ENCODE measurements at places on chromosomes 3 and 15.

DNA sequence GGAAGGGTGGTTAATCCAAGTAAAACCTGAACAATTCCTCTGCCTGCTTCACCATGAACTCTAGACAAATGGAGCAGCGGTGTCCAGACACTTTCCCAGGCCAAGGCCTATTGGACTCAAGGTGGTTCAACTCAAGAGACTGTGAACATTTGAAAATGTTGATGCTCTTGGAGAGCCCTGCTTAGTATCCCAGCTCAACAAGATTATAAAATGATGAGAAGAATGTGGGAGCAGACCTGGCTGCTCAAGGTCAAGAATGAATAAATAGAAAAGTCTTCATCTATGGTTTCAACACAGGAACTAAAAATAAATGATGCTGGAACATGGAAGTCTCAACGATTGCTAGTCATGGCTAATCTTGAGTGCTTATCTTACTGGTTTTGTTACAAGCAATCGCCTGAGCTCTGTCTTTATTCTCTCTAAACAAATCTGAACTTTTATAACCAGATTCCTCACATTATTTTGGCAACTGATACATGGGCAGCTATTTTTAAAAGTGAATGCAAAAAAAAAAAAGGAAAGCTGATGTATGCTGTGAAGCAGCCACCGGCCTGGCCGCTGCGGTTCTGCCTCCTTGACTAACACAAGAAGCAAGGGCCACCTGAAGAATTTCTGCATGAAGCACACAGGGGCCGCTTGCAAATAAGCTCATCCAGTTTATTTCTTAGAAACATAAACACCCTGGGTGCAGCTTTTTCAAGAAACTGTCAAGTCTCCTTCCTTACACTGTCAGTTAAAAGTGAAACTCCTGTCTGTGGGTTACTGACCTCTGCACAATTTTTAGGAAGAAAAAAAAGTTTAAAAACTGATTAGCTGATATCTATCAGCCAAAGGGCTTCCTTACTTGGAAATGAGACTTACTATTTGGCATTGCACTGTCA lies 120.1 kb upstream of the ARHGEF3 start:
- DNase-seq, result no peak

GRCh38 chr3:184306341-184306972 lies 7.4 kb downstream of the PSMD2 start:
- no peak for DNase-seq

DNA sequence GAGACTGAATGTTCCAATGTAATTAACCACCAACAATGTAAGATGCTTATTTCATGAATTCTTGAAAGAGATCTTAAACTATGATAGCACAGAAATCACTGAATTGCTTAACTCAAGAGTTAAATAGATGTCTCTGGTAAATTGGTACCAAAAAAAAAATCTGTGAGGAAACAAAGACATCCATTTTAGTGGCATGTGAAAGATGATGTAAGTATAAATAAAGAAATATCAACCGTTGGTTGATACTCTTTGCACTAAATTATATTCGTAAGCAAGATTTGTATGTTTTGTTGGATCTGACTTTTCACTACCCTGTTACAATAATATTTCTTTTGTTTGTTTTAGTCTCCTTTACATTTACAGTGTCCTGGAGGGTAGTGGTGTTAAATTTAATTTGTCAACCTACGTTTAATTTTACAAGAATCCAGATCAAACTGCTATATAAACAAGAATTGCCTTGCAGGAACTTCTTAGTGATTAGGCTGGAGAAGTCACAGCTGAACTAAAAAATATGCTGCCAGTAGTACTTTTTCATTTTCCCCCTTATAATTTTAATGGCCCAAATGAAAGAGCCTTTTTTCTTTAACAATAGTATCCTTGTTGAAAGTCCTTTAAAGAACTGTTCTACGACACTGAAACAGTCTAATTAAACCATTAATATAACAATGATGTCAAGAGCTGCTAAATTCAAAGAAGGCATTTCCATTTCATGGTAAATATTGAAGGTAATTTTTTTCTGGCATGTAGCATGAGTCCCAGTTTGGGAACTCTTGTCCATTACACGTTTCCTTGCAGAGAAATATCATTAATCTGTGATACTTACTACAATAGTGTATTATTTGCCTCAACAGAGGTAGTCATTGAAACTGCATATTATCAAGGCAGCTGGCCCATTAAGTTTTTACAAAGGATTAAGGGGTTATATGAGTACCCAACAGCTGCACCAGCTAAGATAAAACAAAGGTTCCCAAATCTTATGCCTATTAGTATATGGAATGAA lies 109.6 kb upstream of the PHLDB2 start:
- no peak for DNase-seq

- DNase-seq, result no peak
Observed at GRCh38 chr15:38024293-38025091, 90.1 kb downstream of the TMCO5A start.

- DNase-seq, result no peak
Observed at GRCh38 chr3:135532021-135532420, 433.5 kb upstream of the PPP2R3A start.

- DNase-seq, result no peak
Observed at GRCh38 chr15:53962646-53963561, 15.3 kb upstream of the UNC13C start.

GRCh38 chr15:52493968-52494367 lies 34.7 kb downstream of the MYO5A start:
- DNase-seq, result no peak

- no peak for DNase-seq
Observed at GRCh38 chr15:70493787-70494516, 269.4 kb downstream of the UACA start.

GRCh38 chr3:167209011-167209410 lies 171.1 kb downstream of the ZBBX start:
- no peak for DNase-seq

DNA sequence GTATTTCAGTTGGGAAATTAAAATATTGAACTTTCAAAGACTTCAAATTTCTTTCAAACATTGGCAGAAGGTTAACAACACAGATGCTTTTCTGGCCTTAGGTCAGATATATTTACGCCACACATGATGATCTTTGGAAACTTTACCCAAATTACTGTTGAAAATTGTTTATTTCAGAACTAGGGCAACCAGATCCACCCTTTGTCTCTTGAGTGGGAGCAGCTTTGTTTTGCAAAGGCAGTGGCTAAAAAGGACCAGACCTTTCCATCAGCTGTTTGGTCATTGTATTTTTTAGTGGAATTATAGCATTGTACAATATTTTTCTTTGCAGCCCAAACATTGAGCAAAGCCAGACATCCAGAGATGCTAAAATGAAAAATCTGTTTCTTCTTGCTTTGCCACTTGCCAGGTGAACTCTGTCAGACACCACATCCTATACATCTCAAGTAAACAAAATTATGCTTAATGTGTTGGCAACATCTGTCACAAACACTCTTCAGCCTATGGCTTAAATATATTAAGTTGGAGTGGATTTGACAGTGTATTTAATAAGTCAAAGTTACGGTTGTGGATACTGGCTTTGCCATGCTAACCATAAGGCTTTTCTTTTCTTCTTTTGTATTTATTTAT lies 651.9 kb downstream of the RBMS3 start:
- no peak for DNase-seq

DNA sequence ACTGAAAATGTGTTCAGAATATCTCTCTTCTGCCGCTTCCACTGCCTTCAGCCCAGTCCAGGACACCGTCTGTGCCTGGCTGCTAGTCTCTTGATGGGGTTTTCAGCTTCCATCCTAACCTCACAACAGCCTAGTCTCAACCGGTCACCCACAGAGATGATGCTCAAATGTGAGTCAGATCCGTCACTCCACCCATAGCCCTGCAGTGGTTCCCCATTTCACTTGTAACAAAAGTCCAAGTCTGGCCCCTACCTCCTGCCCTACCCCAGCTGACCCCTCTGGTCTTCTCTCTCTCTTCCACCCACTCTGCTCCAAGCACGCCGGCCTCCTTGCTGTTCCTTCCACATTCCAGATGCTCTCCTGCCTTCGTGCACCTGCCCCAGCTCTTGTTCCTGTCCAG lies 68.1 kb downstream of the PPARG start:
- no peak for DNase-seq

DNA sequence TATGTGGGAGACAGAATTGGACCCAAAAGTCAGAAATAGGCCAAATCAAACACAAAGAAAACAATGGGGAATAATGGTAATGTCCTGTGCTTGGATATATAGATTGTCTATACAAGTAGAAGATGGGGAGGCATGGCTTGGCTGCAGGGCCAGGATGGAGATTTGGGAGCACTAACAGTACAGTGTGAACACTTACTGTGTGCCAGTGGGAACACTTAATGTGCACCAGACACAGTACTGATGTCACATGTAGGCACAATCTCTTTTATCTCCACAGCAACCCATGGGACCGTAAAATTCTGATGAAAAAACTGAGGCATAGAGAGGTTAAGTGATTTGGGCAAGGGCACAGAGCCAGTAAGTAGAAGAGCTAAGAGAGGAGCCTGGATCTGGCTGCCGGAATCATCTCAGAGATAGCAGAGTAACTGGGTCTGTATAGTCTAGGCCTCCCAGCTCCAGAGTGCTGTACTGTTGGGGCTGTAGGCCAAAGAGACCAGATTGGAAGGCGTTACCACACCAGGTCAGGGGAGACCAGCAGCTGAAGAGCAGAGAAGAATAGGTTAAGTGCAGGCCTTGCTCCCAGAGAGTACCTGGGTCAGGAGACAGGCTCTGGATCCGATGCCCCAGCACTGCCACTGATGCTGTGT lies 63.3 kb downstream of the RLBP1 start:
- no peak for DNase-seq

DNA sequence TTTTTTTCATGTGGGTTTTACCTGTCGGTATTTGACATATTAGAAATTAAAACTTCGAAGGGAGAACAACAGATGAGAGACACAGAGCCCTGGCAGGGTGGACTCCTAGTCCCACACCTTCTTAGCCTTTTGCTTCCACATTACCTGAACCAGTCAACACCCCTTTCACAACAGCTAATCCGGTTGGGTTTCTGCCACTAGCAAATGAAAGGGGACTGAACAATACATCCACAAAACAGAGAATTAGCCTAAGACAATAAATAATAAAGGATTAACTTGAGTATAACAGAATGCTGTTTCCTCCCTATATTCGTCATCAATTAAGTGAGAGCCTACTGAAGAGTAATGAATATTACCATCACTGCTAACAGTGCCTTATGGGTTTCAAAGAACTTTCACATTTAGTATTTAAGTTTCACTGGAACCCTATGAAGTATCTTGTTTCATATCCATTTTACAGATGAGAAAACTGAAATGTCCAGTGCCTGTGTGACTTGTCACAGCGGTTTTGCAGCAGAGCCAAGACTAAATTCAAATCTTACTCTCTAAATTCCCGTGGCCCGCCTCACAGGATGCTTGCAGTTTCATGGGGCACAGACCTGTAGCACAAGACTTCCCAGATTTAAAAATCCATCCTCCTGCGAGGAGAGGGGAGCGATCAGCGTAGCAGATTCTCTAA lies 1.0 kb upstream of the RAB8B start:
- no peak for DNase-seq

DNA sequence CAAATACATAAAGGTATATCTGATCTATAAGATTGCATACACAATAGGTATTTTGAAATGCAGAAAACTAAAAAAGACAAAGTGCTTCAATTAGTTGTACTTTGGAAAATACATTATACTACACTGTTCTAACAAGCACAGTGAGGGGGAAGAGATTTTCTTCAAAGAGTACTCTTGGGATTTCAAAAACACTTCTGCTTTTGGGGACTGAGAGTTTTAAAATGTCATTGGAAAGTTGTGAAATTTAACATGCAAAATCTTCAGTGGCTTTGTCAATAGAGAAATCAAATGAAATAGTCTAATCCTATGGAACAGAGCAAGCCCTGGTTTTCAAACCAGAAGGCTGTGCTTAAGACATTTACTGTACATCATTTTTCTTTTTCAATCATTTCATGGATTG lies 322.2 kb upstream of the SEMA6D start:
- DNase-seq, result no peak
